ENCODE measurements at places on chromosomes 7 and 10. TPM values are rescaled to one million over a fixed set of nuclear protein-coding genes. Genes with fewer than 3 reads are reported as not detected.
A peak's percentile ranks its signal among the peaks of the same experiment; 100 is the strongest.

GRCh38 chr10:132360766-132361447 lies 28.9 kb downstream of the LRRC27 start:
- no peak overlapping the region for H3K27ac ChIP-seq
- no peak overlapping the region for H3K4me3 ChIP-seq
- H3K4me1 ChIP-seq = no peaks in the 10 kb centered on the region
- DNase-seq = no peak
- H3K27me3 ChIP-seq = no peaks in the 10 kb centered on the region
- no peaks in the 10 kb centered on the region for H3K36me3 ChIP-seq

DNA sequence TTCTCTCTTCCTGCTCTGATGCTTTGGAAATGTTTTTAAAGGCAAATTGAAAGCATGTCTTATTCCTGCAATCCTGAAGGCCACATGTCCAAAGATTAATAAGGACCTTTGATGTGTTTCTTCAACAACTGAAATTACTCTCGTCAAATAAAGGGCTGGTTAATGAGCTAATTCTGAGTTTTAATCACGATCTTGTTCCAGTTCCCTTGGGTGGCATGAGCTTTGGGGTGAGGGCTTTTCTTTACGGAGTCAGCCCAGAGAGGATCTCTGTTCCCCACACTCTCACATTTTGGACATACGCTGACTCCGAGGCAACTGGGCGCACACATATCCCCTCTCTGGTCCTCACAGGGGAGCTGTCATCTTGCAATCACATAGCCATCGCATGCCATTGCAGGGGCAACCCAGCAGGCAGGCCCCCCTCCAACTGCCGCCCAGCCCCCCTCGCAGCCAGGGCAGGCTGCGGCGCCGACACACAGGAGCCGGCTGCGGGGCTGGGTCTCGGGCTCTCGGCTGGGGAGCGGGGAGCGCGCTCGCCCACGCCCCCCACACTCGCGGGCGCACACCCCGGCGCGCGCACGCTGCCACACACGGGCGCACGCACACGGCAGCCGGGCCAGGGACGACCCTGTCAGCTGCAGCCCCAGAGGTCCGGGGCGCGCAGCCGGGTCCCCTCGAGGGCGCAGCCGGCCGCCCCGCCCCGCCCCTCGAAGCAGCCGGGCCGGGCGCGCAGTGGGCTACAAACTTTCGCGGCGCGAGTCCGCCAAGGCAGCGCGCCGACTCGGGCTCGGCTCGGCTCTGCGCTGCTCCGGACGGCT lies at the start of gene GDF10:
Gene GDF10 (plus strand): TSS at position 587 of the 818 bp plus-strand sequence. CDS start 455 bp downstream, outside the sequence.
- no peak within 1 kb of the TSS for H3K27ac ChIP-seq
- H3K4me3 ChIP-seq = no peak within 1 kb of the TSS
- no peaks in the 10 kb centered on the region for H3K4me1 ChIP-seq
- H3K27me3 ChIP-seq = peaks cover 58% of the 10 kb centered on the region
- no peak for DNase-seq
- H3K36me3 ChIP-seq = no peaks in the 10 kb centered on the region

GDF10 gene
- polyA plus RNA-seq = not detected

ZP3 gene
- 13.6 TPM for polyA plus RNA-seq

GRCh38 chr10:64041989-64042490 lies 520.8 kb downstream of the REEP3 start:
- no peaks in the 10 kb centered on the region for H3K4me1 ChIP-seq
- DNase-seq = no peak
- H3K27me3 ChIP-seq = no peaks in the 10 kb centered on the region
- no peak overlapping the region for H3K4me3 ChIP-seq
- H3K27ac ChIP-seq = no peak overlapping the region

DNA sequence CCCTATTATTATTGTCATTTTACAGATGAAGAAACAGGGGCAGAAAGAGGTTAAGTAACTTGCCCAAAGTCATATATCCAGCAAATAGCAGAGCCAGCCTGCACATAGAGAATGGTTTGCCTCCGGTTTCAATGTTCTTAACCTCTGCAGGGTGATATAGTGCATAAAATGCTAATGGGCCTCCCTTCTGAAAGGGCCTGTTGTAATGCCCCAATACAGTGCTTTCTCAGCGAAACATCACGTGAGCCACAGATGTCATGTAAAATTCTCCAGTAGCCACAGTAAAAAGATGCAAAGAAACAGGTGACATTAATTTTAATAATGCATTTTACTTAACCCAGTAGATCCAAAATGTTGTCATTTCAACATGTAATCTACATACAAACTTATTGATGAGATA lies 38.1 kb downstream of the LRGUK start:
- no peak overlapping the region for H3K27ac ChIP-seq
- no peak overlapping the region for H3K4me3 ChIP-seq
- no peaks in the 10 kb centered on the region for H3K36me3 ChIP-seq

DNA sequence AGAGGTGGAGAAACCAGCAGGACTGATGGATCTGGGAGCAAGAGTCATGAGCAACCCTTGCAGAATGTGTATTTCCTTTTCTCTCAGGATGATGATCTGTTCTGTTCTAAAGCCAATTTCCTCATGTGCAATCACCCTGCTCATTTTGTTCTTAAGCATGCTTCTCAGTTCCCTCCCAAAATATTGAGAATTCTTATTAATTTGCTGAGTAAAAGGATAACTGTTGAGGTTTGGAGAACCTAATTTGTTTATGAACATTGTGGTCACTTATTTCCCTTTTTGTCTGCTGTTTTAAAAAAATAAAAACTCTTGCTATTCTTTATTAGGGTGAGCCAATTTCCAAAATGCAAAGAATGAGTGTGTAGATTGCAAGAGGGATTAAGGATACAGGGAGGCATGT lies 106.8 kb downstream of the APBB1IP start:
- DNase-seq = no peak
- no peaks in the 10 kb centered on the region for H3K4me1 ChIP-seq
- no peaks in the 10 kb centered on the region for H3K36me3 ChIP-seq
- H3K27ac ChIP-seq = no peak overlapping the region

ZNF438 gene
- polyA plus RNA-seq = 2.8 TPM

DNA sequence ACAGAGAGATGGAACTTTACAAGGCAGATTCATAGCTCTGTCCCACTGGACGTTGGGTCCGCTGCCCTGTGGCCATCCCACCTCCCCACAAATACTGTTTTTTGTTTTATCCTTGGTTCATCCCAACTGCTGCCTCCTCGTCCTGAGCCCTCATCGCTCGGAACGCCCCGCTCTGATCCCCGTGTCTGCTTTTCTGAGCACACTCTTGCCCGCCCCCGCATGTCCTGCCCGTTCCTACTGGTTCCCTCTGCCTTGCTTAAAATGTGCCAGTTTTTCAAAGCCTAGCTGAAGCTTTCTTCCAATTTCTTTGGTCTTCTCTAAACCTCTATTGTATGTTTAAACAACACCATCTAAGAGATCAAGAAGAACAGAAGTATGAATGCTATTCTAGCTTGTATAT lies 19.4 kb downstream of the RNF32 start:
- H3K4me1 ChIP-seq = peaks cover 3% of the 10 kb centered on the region
- no peak overlapping the region for H3K27ac ChIP-seq
- no peak overlapping the region for H3K4me3 ChIP-seq
- H3K27me3 ChIP-seq = no peaks in the 10 kb centered on the region
- no peak for DNase-seq
- no peaks in the 10 kb centered on the region for H3K36me3 ChIP-seq

GRCh38 chr7:17269341-17270221 lies 28.9 kb upstream of the AHR start:
- no peak for DNase-seq
- H3K36me3 ChIP-seq = no peaks in the 10 kb centered on the region
- no peak overlapping the region for H3K4me3 ChIP-seq
- H3K4me1 ChIP-seq = peaks cover 2% of the 10 kb centered on the region

MYL10 gene
- not detected for polyA plus RNA-seq

CLEC2L gene
- not detected for polyA plus RNA-seq

NRF1 gene
- polyA plus RNA-seq = 9.2 TPM

GRCh38 chr7:68613897-68614296 lies 984.4 kb upstream of the AUTS2 start:
- no peaks in the 10 kb centered on the region for H3K27me3 ChIP-seq
- no peaks in the 10 kb centered on the region for H3K4me1 ChIP-seq
- H3K27ac ChIP-seq = no peak overlapping the region
- H3K36me3 ChIP-seq = no peaks in the 10 kb centered on the region
- no peak overlapping the region for H3K4me3 ChIP-seq
- no peak for DNase-seq

DNA sequence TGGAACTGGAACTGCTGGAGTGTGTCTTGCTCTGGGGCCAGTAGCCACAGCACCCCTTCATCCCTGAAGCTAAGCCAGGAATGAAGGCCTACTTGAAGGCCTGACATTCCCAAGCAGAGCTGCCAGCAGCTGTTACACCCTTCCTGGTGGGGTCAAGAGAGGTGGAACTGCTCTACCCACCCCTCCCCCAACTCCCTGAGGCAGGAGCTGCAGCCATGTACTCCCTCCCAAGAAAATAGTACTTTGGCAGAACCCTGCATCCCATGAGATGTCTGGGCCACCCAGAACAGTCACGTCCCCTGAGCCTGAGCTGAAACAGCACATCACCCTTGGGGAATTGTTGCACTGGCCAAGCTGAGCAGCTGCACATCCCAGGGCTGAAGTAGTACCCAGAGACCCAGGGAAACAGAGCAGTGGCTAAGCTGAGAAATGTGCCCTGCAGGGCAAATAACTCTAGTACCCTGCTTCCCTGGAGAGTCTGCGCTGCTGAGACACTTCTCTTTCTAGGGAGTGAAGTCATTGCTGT lies 63.4 kb upstream of the PLA2G12B start:
- no peak overlapping the region for H3K4me3 ChIP-seq
- peaks cover 20% of the 10 kb centered on the region for H3K36me3 ChIP-seq
- peaks cover 4% of the 10 kb centered on the region for H3K4me1 ChIP-seq

- no peak overlapping the region for H3K27ac ChIP-seq
- no peak for DNase-seq
- H3K27me3 ChIP-seq = no peaks in the 10 kb centered on the region
- H3K4me1 ChIP-seq = no peaks in the 10 kb centered on the region
- H3K4me3 ChIP-seq = no peak overlapping the region
Measured at GRCh38 chr7:156585926-156586325, 54.6 kb upstream of the RNF32 start.

DNA sequence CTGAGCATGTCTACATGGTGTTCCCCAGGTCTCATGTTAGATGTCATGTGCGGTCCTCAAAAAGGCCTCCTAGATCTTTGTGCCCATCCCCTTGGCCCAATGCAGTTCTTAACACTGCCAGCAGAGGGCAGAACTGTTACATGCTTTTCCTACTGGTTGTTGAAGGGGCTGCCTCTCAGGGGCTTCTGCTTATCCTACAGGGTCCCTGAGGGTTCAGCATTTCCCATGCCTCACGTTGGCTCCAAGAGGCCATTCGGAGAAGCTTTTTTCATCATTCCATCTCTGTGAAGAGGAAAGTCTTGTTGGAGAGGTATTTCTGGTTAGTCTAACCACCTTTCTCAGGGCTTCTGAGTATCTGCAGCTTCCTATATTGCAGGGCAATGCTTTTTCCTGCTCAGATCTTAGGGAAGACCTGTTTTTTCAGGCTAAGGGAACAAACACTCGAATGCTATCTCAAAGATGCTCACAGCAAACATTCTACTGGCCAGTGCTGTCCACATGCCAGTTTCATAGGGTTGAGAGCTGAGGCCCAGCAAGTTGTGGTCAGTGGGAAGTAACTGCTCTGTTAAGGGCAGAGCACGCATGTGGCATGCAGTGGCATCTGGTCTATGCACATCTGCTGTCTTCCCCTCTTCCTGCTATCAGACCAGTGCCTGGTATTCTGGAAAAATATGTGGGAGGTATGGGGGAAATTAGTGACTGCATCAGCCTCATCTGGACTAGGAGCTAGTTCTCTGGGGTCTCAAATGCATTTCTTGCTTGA lies 31.5 kb downstream of the MBL2 start:
- no peak overlapping the region for H3K27ac ChIP-seq
- no peak overlapping the region for H3K4me3 ChIP-seq
- no peaks in the 10 kb centered on the region for H3K36me3 ChIP-seq
- no peaks in the 10 kb centered on the region for H3K4me1 ChIP-seq
- DNase-seq = no peak

- H3K27me3 ChIP-seq = no peaks in the 10 kb centered on the region
- DNase-seq = no peak
- no peaks in the 10 kb centered on the region for H3K4me1 ChIP-seq
- H3K27ac ChIP-seq = no peak overlapping the region
Measured at GRCh38 chr10:127526161-127526560, 22.9 kb upstream of the NPS start.

OR2A5 gene
- not detected for polyA plus RNA-seq

- H3K27ac ChIP-seq = no peak overlapping the region
- no peaks in the 10 kb centered on the region for H3K27me3 ChIP-seq
- no peak for DNase-seq
- no peaks in the 10 kb centered on the region for H3K36me3 ChIP-seq
- peaks cover 24% of the 10 kb centered on the region for H3K4me1 ChIP-seq
Measured at GRCh38 chr7:117011419-117012260, 58.3 kb downstream of the ST7 start.

MKLN1 gene
- polyA plus RNA-seq = 43.8 TPM

- no peak overlapping the region for H3K4me3 ChIP-seq
- DNase-seq = no peak
- no peaks in the 10 kb centered on the region for H3K27me3 ChIP-seq
- peaks cover 16% of the 10 kb centered on the region for H3K4me1 ChIP-seq
- no peaks in the 10 kb centered on the region for H3K36me3 ChIP-seq
- H3K27ac ChIP-seq = no peak overlapping the region
Measured at GRCh38 chr7:34073676-34074075, 168.3 kb downstream of the BMPER start.

GRCh38 chr10:61993711-61994401 lies 92.4 kb downstream of the ARID5B start:
- H3K27me3 ChIP-seq = no peaks in the 10 kb centered on the region
- DNase-seq = no peak
- no peaks in the 10 kb centered on the region for H3K36me3 ChIP-seq
- H3K27ac ChIP-seq = peak overlapping the region; percentile 96

GRCh38 chr7:27160145-27160545 lies 3.7 kb upstream of the HOXA7 start:
- peak overlapping the region; percentile 87 for H3K27ac ChIP-seq
- peaks cover 48% of the 10 kb centered on the region for H3K4me1 ChIP-seq
- H3K36me3 ChIP-seq = peaks cover 4% of the 10 kb centered on the region
- DNase-seq = no peak

DNA sequence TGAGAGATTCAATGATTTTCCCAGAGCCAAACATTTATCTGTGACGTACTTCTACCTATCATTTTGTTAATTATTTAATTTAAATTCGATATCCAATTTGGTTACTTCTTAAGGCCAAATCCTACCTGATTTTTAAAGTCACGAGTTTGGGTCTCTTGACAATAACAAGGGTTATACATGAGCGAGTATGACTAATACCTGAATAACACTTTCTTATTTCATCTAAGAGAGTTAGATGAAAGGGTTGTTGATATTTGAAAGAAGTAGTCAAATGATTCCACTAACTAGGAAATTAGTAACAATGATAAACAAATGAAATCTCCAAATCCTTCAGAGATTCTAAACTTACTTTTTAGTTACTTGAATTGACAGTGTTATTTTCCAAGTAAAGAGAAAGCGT lies 1086.9 kb downstream of the XPNPEP1 start:
- no peaks in the 10 kb centered on the region for H3K27me3 ChIP-seq
- H3K36me3 ChIP-seq = no peaks in the 10 kb centered on the region
- DNase-seq = no peak
- no peak overlapping the region for H3K27ac ChIP-seq
- H3K4me1 ChIP-seq = no peaks in the 10 kb centered on the region
- no peak overlapping the region for H3K4me3 ChIP-seq

GRCh38 chr10:103724771-103725170 lies 130.6 kb downstream of the SH3PXD2A start:
- peaks cover 53% of the 10 kb centered on the region for H3K36me3 ChIP-seq
- H3K27ac ChIP-seq = no peak overlapping the region
- no peak overlapping the region for H3K4me3 ChIP-seq
- DNase-seq = no peak

- no peak for DNase-seq
- H3K4me1 ChIP-seq = no peaks in the 10 kb centered on the region
- no peak overlapping the region for H3K4me3 ChIP-seq
- H3K27ac ChIP-seq = no peak overlapping the region
- no peaks in the 10 kb centered on the region for H3K36me3 ChIP-seq
Measured at GRCh38 chr10:131559450-131559911, 248.0 kb upstream of the TCERG1L start.

Measured in keratinocyte (primary cell).